Activated CD8-positive, alpha-beta T cell treated with anti-CD3 and anti-CD28 coated beads, Interleukin-2, amount 10 ng/mL, durations not matched to agents 7 days and 5 days (primary cell): ENCODE measurements at places on chromosomes 3 and 15. TPM values are rescaled to one million over a fixed set of nuclear protein-coding genes. Genes with fewer than 3 reads are reported as not detected.

SPINT1 gene
- 4.3 TPM for total RNA-seq

GPR171 gene
- 115 TPM for total RNA-seq

OXSM gene
- 14.5 TPM for total RNA-seq

CAPN3 gene
- total RNA-seq, result 2.9 TPM

TNFAIP8L3 gene
- not detected for total RNA-seq

NR1I2 gene
- total RNA-seq, result 0.26 TPM

DNA sequence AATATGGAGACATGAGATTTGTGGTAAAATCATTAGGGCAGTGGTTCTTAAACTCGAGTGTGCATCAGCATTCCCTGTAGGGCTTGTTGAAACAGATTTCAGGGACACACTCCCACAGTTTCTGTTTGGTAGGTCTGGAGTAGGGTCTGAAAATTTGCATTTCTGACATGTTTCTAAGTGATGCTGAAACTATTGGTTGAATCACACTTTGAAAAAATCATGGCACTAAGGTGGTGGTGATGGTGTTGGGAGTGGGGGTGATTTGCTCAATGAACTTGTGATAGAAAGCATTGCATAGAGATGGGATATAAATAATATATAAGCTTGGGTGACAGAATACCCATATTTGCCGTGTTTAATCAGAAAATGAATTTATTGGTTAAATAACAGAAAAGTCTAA, 11.3 kb downstream of the MITF start:
- no peak overlapping the region for H3K4me3 ChIP-seq
- DNase-seq, result no peak
- H3K4me1 ChIP-seq, result peaks cover 4% of the 10 kb centered on the region
- no peak overlapping the region for H3K27ac ChIP-seq

GRCh38 chr15:56815247-56815646, 81.9 kb upstream of the ZNF280D start:
- no peak overlapping the region for H3K4me3 ChIP-seq
- peaks cover 4% of the 10 kb centered on the region for H3K4me1 ChIP-seq
- no peaks in the 10 kb centered on the region for H3K27me3 ChIP-seq
- no peak overlapping the region for H3K27ac ChIP-seq
- DNase-seq, result no peak

DNA sequence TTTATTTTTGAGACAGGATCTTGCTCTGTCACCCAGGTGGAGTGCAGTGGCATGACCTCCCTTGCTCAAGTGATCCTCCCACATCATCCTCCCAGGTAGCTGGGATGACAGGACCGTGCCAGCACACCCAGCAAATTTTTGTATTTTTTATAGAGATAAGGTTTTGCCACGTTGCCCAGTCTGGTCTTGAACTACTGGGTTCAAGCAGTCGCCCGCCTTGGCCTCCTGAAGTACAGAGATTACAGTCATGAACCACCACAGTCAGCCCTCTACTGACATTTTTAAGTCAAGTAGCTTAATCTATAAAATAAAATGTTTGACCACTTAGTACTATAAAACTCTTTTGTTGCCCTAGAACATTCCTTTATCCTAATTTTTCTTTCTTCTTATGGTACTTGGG, 198.8 kb downstream of the FNDC3B start:
- no peaks in the 10 kb centered on the region for H3K27me3 ChIP-seq
- no peak for DNase-seq
- no peaks in the 10 kb centered on the region for H3K4me1 ChIP-seq

GRCh38 chr3:81003008-81003645, 758.3 kb downstream of the GBE1 start:
- no peaks in the 10 kb centered on the region for H3K36me3 ChIP-seq
- H3K27me3 ChIP-seq, result no peaks in the 10 kb centered on the region
- H3K27ac ChIP-seq, result no peak overlapping the region

- no peaks in the 10 kb centered on the region for H3K4me1 ChIP-seq
- H3K27ac ChIP-seq, result no peak overlapping the region
Observed at GRCh38 chr3:118802325-118803095, 232.1 kb downstream of the IGSF11 start.

- peaks cover 9% of the 10 kb centered on the region for H3K4me1 ChIP-seq
- H3K27ac ChIP-seq, result no peak overlapping the region
- H3K27me3 ChIP-seq, result no peaks in the 10 kb centered on the region
- no peak overlapping the region for H3K4me3 ChIP-seq
Observed at GRCh38 chr3:106349191-106349881, 480.5 kb upstream of the CBLB start.

DNA sequence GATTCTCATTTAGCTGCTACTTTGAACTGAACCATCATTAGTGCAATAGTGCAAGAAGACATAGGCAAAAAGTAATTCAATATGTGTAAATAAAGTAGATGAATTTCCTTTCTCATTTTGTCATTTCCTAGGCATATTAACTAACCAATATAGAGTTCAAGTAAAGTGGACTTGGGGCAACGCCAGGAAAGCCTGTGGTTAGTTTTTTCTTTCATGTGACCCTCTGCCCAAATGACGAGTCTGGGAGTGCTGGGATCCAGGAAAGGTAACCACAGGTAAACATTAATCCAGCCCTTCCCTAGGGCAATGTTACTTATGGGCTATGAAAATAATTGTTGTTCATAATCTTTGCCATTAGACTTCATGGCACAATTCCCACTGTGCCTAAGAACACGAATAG, 181.0 kb downstream of the VPS13C start:
- DNase-seq, result no peak
- no peaks in the 10 kb centered on the region for H3K4me1 ChIP-seq
- no peak overlapping the region for H3K4me3 ChIP-seq
- H3K36me3 ChIP-seq, result peaks cover 13% of the 10 kb centered on the region
- no peak overlapping the region for H3K27ac ChIP-seq

- no peak for DNase-seq
- no peaks in the 10 kb centered on the region for H3K4me1 ChIP-seq
- H3K4me3 ChIP-seq, result no peak overlapping the region
Observed at GRCh38 chr3:55721716-55722484, 234.8 kb upstream of the WNT5A start.

DNA sequence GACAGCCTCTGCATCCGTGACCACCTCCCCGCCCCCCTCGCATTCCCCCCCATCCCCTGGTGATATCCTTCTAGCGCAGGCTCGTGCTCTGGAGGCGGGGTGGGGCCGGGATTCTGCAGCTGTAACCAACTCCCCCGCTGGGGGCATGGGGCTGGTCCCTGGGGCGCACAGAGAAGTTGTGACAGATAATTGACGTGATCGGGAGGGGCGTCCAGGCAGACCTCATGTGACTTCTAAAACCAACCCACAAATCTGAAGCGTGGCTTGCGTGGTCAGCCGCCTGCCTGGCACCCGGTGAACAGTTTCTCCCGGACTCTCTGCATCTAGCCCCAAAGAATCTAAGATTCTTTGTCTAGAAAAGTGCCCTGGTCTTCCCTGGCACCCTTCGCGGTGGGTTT, 100.6 kb upstream of the IGF1R start:
- peak overlapping the region; percentile 73 for H3K4me3 ChIP-seq
- H3K4me1 ChIP-seq, result peaks cover 20% of the 10 kb centered on the region
- peaks cover 54% of the 10 kb centered on the region for H3K27me3 ChIP-seq
- no peak overlapping the region for H3K27ac ChIP-seq
- H3K36me3 ChIP-seq, result no peaks in the 10 kb centered on the region

DNA sequence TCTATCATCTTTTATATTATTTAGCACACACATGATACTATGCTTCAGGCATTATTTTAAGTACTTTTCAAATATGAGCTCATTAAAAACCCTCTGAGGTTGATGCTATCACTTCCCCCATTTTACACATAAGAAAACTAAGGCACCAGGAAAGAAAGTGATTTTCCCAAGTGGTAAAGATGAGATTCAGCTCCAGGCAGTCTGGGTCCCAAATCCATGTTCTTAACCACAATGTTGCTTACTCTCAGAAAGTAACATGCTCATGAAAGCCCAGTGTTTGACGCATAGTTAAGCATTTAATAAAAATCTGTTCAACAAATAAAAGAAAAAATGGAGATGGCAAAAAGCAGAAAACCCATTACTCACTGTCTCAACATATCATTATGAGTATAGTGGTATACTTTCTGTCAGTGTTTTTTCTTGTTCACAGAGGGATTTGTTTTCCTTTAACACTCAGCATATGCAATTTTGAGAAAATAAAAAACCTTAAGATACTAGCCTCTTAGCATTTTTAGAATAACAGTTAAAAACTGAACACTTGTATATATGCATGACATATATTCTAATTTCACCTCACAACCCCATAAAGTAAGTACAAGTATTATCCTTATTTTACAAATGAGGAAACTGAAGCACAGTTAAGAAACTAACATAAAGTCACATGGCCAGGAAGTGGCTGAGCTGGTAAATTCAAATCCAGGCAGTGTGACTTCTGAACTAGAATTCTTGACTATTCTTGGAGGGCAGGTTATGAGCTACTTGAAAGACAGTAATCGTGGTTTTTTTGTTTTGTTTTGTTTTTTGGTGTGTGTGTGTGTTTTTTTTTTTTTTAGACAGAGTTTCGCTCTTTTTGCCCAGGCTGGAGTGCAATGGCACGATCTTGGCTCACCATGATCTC, 10.4 kb downstream of the PEAK1 start:
- H3K4me3 ChIP-seq, result peak overlapping the region; percentile 51
- H3K4me1 ChIP-seq, result peaks cover 50% of the 10 kb centered on the region
- no peaks in the 10 kb centered on the region for H3K27me3 ChIP-seq
- H3K27ac ChIP-seq, result peak overlapping the region; percentile 88
- DNase-seq, result peak; percentile 72
- peaks cover 13% of the 10 kb centered on the region for H3K36me3 ChIP-seq

GRCh38 chr3:151008699-151009098, 36.2 kb upstream of the CLRN1 start:
- H3K27me3 ChIP-seq, result peaks cover 1% of the 10 kb centered on the region
- no peak for DNase-seq
- H3K4me1 ChIP-seq, result no peaks in the 10 kb centered on the region
- no peaks in the 10 kb centered on the region for H3K36me3 ChIP-seq
- no peak overlapping the region for H3K27ac ChIP-seq

DNA sequence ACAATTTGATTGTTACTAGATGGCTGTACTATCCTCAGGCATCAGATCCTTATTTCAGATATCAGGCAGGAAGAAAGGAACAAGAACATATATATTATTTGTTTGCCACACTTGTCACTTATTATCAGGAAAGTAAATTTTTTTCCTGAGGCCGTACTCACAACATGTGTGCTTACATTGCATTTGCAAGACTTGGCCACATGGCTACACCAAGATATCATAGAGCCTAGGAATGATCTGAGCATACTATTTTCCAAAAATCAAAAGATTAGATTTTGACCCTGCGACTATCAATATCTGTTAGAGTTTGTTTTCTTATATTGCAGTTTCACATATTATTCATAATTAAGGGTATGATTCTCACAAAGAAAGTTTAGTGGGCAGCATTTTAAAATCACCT, 426.2 kb upstream of the BCHE start:
- no peaks in the 10 kb centered on the region for H3K27me3 ChIP-seq
- no peak for DNase-seq

- no peaks in the 10 kb centered on the region for H3K4me1 ChIP-seq
- H3K27ac ChIP-seq, result no peak overlapping the region
- H3K4me3 ChIP-seq, result no peak overlapping the region
- H3K27me3 ChIP-seq, result no peaks in the 10 kb centered on the region
Observed at GRCh38 chr3:26078539-26078938, 288.6 kb downstream of the OXSM start.

- no peaks in the 10 kb centered on the region for H3K4me1 ChIP-seq
- no peaks in the 10 kb centered on the region for H3K36me3 ChIP-seq
- no peak overlapping the region for H3K4me3 ChIP-seq
- no peak for DNase-seq
- no peaks in the 10 kb centered on the region for H3K27me3 ChIP-seq
Observed at GRCh38 chr3:61980041-61980440, 393.3 kb downstream of the FEZF2 start.

DNA sequence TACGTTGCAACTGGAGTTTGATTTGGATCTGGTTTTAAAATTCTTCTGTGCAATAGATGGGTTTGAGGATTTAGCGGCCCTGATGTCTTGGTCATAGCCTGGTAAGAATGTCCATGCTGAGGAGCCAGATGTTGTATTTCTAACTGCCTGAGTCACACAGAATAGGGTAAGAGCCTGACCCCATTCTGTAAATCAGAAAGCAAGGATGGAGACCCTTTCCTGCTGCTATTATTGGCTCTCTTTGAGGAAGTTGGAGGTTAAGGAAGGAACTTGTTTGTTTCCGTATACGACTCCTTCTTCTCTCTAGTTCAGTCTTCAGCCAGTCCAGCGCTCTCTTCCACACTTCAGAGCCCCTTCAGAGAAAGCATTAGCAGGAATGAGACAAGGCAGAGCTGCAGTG, 65.1 kb downstream of the HCN4 start:
- DNase-seq, result no peak
- H3K27ac ChIP-seq, result no peak overlapping the region
- H3K36me3 ChIP-seq, result no peaks in the 10 kb centered on the region
- H3K4me3 ChIP-seq, result no peak overlapping the region
- H3K4me1 ChIP-seq, result peaks cover 5% of the 10 kb centered on the region

DNA sequence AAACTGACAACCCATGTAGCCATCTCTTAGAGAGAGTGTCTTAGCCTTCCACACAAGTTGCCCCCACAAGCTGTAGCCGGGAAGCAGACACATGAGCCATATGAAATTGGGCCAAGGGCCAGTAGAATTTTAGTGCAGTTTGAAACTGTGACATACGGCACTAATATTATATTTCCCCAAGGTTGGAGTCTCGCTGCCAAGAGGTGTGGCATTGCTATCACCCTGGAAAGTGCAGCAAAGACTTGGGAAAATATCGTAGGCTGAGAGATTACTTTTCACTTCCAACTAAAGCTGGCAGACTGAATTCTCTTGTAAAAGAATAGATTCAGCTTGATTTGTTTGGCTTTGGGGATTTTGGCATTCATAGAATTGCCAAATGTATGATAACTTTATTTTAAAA, 89.2 kb downstream of the ECT2 start:
- H3K27me3 ChIP-seq, result peaks cover 9% of the 10 kb centered on the region
- no peak overlapping the region for H3K4me3 ChIP-seq
- H3K36me3 ChIP-seq, result no peaks in the 10 kb centered on the region
- H3K27ac ChIP-seq, result no peak overlapping the region
- H3K4me1 ChIP-seq, result no peaks in the 10 kb centered on the region
